Activated CD4-positive, alpha-beta T cell treated with anti-CD3 and anti-CD28 coated beads for 4 hours (primary cell): ENCODE measurements at places on chromosomes 7 and 10.
A peak's percentile ranks its signal among the peaks of the same experiment; 100 is the strongest.

GRCh38 chr7:158255156-158255555, 332.5 kb downstream of the PTPRN2 start:
- DNase-seq, result no peak

DNA sequence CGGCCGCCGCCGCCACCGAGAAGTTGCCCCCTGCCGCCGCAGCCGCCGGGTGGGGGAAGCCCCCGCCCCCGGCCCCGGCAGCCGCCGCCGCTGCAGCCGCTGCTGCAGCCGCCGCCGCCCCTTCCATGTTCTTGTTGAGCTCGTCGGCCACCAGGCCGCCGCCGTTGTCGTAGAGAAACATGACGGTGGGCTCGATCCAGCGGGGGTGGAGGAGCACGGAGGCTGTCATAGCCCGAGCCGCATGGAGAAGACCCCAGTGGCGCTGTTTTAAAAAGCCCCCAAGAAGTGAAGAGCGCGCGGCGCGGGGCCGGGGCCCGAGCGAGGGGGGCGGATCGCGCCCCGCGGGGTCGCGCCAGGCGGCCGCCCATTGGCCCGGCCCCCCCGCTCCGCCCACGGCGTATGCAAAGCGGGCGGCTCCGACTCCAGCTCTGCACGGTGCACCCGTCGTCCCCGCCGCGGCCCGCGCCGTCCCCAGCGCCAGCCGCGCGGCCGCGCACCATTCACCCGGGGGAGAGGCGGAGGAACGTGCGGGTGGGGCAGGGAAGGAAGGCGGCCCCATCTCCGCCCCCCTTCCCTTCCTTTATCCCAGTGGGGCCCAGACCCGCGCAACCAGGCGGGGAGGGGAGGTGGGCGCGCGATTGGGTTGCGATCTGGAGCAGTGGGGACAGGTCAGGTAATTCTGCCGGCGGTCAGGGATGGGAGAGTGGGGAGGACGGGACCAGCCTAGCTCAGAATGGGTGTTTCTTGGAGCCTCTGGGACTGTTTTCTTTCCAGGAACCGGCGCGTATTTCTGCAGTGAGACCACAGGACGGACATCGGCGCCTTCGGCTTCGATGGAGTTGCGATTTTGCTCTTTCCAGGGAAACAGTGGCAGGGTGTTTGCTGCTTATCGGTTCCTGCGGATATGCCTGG, at the start of gene HOXA13:
Gene HOXA13, minus strand, starts transcription at position 243 of the 912 bp plus-strand sequence. Its CDS starts 14 bp downstream, at position 229.
- no peak for DNase-seq

DNA sequence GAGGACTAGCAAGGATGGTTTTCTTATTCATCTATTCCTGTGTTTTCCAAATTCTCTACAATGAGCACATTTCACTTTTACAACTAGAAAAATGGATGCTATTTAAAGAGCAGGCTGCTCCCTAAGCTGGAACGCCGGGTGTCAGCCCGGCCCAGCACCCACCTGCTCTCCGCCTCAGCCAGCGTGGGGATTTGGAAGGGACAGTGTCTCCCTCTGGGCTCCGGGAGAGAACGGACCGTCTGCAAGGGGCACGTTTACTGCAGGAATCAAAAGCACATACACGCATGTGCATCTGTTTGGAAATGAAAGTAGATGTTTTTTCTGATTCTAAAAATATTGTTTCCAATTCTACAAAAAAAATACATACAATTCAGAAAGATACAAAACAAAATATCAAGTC, 2.3 kb upstream of the JAKMIP3 start:
- no peak for DNase-seq

GRCh38 chr10:43354330-43354635, 17.2 kb upstream of the FXYD4 start:
- DNase-seq, result no peak

GRCh38 chr10:121313119-121313875, 284.9 kb downstream of the FGFR2 start:
- no peak for DNase-seq

GRCh38 chr10:75632805-75633462, 201.5 kb downstream of the LRMDA start:
- no peak for DNase-seq

DNA sequence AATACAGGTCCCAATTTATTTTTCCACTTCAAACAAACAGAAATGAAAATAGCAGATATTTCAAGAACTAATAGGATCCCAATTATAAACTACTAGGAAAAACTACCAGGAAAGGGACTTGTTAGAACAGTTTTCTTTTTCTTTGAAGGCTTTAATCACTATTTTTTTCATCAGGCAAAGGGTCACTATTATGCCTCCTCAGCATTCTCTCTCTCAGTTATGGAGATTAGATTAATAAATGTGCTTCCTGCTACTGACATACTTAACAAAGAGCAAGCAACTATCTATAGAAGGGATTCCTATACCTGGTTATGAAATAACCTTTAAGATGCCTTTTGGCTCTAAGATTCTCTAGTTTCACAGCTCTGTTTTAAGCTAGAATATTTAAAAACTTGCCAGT, 71.0 kb upstream of the OGDHL start:
- no peak for DNase-seq

- no peak for DNase-seq
Measured at GRCh38 chr7:26319636-26320035, 28.0 kb downstream of the SNX10 start.

GRCh38 chr7:156659961-156660360, 19.4 kb downstream of the RNF32 start:
- no peak for DNase-seq

DNA sequence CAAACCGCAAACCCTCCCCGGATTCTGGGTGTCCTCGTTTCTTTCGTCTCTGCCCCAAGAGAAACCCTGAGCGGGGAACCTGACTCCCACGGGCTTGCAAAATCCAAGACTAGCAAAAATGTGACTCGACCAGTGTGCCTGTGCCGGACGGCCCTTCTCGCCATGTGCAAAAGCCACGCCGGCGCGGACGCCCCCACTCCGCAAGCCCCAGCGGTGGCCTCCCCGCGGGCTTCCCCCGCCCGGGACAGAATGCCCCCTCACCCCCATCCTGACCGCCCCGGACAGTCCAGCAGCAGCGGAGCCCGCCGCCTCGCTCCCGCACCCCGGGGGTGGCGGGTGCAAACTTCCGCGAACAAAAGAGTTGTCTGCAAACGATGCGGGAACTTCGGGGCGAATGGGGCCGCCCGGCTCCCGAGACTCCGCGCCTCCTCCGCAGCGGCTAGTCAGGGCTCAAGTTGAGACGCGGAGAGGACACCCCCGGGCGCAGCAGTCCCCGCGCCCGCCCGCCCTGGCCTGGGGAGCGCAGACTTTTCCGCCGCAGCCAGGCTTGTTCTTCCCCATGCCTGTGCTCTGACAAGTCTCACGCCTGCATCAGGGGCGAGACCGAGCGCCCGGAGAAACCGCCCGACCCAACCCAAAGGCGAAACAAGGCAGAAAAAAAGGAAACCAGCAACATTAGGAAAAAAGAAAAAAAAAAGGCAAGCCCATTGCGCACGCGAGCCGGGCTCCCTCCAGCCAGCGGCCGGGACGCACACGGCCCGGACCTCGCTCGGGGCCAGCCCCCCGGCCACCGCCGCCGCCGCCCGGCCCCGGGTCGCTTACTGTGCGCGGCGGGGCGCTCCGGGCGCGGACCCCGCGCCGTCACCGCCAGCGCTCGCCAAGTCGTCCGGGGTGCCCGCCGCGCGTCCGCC, 732 bp downstream of the FAM53B start:
- DNase-seq, result peak; percentile 26

GRCh38 chr7:22216309-22216708, 140.6 kb downstream of the RAPGEF5 start:
- DNase-seq, result no peak

DNA sequence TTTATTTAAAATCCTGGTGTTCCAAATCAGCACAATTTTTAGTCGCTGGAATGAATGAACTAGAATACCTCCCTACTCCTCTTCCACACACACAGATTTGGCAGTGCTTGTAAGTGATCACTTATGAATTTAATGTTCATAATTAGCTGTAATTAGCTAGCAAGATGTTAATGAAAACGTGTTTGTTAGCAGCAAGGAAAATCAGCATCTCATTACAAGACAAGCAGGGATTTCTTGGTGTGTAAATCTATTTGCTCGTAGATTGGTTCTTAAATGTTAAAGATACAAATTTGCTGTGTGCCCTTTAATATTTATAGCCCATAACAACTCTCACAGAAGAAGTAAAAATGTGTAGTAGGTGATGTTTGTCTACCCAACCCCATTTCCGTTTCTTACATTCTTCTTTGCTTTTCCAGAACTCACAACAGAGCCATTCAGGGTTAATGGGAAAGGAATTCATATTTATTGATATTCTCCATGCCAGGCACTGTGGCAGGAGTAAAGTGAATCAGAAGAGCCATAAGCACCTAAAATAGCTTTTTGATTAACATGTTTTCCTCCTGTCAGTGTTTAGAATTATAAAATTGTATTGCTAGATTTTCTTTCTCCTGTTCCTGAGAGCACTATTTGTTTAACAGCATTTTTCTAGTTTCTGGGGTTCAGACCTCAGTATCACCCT, 49.6 kb downstream of the SEMA3C start:
- no peak for DNase-seq

- DNase-seq, result no peak
Measured at GRCh38 chr7:101170617-101171441, 5.5 kb upstream of the VGF start.

DNA sequence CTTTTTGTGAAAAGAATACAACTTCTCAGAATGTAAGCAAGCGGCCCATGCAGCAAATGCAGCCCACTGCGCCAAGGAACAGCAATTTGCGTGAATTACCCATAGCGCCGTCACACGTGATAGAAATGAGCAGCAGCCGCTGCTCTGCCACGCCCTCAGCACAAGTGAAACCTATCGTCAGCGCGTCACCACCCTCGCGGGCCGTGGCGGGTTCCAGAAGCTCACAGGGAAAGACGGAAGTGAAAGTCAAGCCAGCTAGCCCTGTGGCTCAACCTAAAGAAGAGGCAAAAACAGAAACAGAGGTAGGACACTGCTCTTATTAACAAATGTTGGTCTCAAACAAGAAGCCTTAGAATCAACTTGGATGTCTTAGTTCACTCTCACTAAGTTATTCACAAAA, 70.5 kb downstream of the SHH start:
- DNase-seq, result no peak

- no peak for DNase-seq
Measured at GRCh38 chr7:129108581-129108980, 35.9 kb upstream of the TSPAN33 start.

DNA sequence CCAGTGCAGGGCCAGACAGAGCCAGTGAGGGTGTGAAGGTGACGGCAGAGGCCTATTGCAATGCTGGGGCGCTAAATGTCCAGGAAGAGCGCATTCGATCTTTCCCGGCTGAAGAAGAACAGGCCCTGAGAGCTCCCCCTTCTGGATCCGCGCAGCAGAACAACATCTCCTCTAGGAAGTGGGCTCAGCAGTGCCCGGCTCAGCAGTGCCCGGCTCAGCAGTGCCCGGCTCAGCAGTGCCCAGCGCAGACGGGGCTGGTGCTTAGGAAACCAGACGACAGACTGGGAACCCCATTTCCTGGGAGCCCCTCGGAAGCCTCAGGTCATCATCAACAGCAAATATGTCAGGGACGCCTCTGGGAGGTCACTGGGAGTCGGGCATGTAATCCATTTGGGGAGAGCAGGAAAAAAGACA, 4.7 kb upstream of the NOS3 start:
- DNase-seq, result peak; percentile 61

- no peak for DNase-seq
Measured at GRCh38 chr10:37535459-37536246, 321.8 kb downstream of the ZNF248 start.

DNA sequence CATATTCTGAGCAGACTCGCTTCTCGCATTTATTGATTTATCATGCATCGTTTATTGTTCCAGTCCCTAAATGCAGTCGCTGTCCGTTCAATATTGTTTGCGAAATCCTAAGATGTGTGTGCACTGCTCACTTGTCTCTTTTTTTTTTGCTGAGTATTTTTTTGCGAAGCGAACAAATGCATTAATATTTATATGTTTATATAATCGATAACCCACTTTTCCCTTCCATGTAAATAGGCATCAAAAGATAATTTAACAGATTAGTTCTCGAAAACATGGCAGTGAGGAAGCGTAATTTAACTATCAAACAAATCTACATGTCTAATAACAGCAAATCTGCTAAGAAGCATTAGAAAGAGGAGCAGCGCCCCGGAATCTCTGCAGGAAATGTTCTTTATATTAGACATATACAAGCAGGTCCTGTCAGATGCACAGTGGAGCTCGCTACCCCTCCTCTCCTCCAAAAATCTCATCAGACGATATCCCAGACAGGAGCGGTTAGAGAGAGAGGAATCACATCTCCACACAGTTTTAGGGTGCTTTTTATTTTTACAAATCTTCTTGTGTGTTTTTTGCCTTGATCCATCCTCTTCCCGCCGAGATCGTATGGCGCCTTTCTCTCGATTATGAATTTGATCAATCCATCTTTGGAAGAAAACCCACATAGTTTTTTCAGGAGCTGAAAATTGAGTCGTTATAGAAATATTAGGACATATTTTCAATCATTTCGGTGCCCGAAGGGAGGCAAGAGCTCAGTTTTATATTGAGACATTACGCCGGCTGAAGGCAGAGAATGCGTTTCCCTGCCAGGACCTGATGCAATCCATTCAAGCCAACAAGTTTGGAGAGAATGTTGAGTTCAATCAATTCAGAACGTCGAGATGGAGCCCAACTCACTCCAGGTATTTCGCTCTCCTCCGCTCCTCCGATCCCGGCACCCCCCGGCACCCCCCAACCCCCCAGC, at the start of gene ARID5B:
Gene ARID5B, plus strand, starts transcription at position 871 of the 964 bp plus-strand sequence. Its CDS starts 11 bp downstream, at position 882.
- peak; percentile 57 for DNase-seq
